EL (cell line): ENCODE measurements at places on chromosomes 11 and 22.
A peak's percentile ranks its signal among the peaks of the same experiment; 100 is the strongest.

- no peak for DNase-seq
These were observed 22.5 kb upstream of the OAF start for GRCh38 chr11:120188371-120188770.

- no peak for DNase-seq
These were observed 20.5 kb upstream of the APOA1 start for GRCh38 chr11:116857936-116858335.

DNA sequence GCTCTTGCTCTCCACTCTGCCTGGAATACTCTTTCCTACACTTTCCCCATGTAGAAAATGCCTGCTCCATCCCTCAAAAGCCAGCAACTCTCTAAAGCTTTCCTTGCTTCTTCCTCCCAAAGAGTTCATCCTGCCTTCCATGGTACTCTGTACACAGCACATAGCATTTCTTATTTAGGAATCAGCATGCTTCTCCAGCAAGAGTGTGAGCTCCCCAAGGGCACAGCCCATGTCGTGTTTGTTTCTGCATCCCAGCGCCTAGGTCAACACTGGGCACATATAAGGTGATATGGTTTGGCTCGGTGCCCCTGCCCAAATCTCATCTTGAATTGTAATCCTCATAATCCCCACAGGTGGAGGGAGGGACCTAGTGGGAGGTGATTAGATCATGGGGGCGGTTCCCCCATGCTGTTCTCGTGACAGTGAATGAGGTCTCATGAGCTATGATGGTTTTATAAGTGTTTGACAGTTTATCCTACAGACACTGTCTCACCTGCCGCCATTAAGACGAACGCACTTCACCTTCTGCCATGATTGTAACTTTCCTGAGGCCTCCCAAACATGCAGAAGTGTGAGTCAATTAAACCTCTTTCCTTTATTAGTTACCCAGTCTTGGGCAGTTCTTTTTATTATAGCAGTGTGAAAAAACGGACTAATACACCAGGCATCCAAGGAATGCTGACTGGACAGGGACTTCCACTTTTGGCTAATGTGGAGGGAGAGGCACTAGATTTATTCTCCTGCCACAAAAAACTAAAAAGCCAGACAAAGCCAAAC lies 8.2 kb downstream of the VPS37C start:
- DNase-seq = peak; percentile 89

DNA sequence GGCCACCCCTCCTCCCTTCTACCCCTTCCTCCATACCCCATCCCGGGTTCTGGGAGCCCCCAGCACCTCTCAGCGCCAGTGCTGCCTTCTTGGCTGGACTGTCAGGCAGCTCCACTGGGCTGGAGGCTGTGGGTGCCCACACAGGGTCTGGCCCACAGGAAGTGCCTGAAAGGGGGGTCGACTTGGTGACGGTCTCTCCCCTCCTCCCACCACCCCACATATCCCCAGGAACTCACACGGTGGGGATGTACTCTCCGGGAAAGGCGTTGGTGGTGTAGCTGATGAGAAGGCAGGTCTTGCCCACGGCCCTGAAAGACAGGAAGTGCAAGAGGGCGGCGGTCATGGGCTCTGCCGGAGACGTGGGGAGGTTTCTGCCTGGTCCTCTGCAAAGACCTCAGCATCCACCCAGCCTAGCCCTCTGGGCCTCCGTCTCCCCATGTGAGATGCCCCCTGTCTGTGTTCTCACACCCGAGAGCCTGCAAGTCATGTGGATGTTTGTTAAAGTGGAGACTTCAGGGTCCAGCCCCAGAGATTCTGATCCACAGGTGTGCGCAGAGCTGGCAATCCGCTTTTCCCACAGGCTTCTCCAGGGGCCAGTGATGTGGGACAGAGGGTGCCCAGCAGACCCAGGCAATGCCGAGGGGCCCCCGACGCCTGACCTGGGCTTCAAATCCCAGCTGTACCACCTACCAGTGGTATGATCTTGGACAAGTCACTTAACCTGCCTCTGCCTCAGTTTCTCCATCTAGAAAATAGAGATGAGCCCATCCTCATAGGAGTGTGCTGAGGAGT lies 2.5 kb downstream of the RAC2 start:
- DNase-seq = no peak

DNA sequence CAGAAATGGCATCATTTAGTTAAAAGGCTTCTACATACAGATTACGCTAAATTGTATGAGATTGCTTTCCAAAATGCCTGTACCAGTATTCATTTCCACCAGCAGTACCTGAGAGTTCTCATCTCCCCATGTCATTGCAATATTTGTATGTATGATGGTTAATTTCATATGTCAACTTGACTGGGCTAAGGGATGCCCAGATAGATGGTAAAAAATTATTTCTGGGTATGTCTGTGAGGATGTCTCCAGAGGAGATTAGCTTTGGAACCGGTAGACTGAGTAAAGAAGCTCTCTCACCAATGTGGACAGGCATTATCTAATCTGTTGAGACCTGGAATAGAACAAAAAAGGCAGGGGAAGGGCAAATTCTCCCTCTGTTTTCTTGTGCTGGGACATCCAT lies 6.9 kb downstream of the ADM start:
- DNase-seq = no peak

GRCh38 chr11:93368022-93368421 lies 37.5 kb downstream of the DEUP1 start:
- no peak for DNase-seq

DNA sequence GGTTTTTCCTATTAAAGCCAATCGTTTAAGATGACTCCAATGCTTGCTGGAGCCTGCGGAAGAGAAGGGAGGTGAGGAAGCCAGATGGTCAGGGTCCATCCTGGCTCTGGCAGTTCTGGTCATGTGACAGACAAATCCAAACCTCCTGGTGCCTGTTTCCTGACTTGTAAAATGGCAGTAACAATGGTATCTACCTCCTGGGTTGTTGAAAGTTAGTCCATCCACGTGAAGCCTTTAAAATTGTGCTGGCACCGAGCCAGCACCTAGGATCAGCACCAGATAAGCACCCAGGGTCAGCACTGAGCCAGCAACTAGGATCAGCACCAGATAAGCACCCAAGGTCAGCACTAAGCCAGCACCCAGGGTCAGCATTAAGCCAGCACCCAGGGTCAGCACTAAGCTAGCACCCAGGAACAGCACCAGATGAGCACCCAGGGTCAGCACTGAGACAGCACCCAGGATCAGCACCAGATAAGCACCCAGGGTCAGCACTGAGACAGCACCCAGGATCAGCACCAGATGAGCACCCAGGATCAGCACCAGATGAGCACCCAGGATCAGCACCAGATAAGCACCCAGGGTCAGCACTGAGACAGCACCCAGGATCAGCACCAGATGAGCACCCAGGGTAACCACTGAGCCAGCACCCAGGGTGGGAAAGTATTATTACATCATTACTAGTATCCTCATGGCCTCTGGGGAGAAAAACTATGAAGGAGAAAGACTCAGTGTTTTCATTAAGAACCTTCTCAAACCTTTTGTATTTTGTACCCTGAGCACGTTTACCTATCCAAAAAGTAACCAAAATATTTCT lies 17.2 kb downstream of the KIAA0930 start:
- no peak for DNase-seq

DNA sequence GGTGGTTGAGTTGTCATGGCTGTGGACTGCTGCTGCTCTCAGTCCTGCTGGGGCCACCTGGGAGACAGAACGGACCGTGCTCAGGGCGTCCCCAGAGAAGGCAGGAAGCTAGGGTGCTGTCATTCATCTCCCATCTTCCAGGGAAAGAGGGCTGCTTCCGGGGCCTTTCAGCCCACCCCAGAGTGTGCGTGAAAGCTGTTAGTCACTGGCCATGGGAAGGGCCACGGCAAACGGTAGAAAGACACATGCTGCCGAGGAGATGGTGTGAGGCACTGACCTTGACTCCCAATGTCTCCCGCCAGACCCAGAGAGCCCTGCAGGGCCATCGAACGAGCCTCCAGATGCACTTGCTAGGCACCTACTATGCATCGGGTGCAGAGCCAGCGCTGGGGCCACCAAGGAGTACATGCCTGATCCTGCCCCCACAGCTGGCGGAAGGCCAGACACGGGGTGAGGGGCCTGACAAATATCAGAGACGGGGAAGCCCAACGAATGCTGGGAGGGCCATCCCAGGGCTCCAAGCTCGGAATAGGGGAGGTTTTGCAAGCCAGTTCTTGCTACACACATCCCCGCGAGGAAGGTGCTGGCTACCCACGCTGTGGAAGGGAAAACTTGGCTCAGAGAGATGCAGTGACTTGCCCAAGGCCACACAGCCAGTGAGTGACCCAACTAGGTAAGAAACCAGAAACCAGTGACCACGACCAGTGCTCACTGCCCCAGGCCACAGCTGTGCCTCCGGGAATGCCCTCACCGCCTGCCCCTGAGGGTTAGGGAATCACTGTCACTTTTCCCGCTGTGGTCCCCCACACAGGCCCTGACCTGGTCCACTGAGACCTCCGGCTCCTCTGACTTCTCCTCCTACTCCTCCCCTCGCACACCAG lies 10.1 kb downstream of the RAC2 start:
- no peak for DNase-seq

DNA sequence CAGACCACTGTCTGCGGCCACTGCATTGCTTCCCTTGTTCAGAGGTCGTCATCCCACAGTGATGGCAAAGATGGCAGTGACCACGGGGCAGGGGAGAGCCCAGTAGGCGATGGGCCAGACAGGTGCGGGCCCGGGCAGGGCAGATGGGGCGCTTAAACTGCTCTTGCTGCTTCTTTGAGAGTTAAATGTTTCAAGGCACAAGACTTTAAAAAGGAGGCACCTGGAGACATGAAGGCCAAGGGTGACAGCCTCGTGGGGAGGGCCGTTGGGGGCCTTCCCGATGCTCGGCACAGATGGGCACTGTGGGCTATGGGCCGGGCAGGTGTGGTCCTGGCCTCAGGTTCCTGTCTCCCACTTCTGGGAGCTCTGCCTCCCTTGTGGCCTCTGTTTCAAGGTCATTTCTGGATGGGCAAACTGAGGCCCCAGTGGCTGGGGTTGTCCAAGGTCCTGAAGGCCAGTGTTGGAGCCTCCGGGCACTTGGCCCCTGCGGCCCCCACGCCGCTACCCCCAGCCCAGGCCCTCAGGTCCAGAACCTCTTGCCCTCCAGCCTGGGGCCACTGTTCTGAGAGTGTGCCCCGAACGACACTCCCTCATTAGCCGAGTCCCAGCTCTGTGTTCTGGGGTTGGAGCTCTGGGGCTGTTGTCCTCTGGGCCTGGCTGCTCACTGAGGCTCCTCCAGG lies 16.9 kb upstream of the CCDC188 start:
- DNase-seq = no peak
